Effector CD4-positive, alpha-beta T cell (primary cell): ENCODE measurements at places on chromosomes 7 and 10.
A peak's percentile ranks its signal among the peaks of the same experiment; 100 is the strongest.

DNA sequence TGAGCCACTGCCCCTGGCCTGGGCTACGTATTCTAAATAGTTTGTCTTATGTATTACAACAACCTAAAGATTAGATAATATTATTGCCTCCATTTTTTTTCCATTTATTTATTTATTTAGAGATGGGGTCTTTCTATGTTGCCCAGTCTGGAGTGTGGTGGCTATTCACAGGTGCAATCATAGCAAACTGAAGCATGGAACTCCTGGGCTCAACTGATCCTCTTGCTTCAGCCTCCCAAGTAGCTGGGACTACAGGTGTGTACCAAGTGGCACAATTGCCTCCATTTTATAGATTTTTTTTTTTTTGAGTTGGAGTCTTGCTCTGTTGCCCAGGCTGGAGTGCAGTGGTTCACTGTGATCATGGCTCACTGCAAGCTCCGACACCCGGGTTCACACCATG, 6.5 kb upstream of the TRA2A start:
- DNase-seq: no peak

DNA sequence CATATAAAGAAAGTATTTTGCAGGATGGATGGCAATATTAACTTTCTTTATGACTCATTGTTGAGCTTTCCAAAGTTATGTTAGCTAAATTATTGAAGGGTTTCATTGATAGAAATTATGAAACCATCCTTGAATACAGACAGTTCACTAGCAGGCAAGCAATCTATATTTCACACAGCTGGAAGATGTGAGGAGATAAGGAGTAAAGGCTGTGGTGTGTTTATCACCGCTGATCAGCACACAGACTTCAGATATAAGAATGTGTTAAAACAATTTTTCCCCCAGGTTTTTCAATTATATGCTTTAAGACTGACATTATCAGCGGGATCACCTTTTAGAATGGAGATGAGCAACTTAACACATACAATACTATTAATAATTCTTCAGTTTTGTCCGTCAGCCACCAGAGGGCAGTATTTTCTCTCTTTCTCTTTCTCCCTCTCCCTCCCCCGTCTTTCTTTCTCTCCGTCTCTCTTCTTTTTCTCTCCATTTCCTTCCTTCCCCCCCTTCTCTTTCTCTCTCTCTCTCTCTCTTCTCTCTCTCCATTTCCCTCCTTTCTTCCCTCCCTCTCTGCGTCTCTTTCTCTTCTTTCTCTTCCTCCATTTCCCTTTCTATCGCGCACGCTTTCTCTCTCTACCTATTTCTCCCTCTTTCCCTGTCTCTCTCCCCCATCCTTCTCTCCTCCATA, 62.9 kb upstream of the FAM171A1 start:
- peak; percentile 19 for DNase-seq

GRCh38 chr10:92356041-92356440, 65.1 kb downstream of the MARCHF5 start:
- DNase-seq: no peak

- DNase-seq: peak; percentile 0
Measured at GRCh38 chr7:1847260-1848001, 177.4 kb downstream of the ELFN1 start.

GRCh38 chr7:26398427-26398755, 106.7 kb downstream of the SNX10 start:
- DNase-seq: no peak

DNA sequence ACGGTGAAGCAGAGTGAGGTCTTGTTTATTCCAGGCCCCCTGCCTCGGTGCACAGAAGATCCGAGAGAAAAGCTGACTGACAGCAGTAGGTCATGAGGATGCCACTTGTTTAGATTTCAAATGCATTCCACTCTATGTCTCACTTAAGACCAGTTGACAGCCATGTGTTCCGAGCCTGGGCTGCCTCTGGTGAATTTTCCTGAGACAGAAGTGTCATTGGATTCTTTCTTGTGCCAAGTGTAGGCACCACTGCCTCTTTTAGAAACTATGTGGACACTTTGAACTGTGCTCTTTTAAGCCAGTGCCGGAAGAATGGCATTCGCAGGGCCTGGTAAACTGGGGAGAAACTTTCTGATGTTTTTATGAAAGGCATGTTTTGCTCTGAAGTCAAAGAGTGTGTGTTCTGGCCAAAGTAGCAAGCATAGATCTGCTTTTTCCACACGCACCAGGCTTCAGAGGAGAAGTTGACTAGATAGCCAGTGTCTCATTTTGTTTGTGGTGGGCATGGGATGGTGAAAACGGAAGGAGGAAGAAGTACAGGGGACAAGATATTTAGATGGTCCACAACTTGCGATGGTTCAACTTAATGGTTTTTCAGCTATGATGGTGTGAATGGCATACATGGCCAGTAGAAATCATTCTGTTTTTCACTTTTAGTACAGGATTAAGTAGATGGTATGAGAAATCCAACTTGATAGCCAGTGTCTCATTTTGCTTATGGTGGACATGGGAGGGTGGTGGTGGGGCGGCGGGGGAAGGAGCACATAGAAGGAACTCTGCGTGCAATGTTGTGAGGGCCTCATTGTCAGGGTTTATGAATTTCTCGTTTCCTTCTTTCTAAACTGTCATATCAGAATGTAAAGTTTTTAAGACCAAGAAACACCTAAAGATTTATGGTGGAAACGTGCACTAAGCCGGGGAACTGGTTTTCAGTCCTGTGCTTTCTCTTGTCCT, 41.5 kb downstream of the CYP17A1 start:
- no peak for DNase-seq

DNA sequence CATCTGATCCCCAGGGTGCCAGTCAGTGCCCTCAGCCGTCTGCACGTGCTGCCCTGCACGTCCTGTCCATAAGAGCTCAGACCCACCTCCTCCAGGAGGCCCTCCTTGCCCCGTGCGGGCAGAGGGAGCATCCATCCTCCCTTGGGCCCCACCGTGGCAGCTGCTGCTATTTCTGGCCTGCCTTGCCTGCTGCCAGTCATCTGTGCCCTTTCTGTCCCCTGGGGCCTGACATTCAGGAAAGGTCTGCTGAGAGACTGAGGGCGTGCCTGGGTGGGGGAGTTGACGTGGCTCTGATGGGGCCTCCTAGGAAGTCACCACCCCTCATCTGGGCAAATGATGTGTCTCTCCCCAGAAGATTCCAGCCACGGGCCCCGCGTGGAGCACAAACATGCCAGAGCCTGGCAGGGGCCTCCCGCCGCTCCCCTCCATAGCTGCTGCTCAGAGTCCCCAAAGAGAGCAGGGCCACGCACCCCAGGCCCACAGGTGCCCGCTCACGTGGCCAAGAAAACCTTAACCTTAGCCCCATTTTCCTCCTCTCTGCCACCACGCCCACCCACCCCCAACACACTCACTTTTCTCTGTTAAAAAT, 21.8 kb downstream of the DPYSL4 start:
- no peak for DNase-seq

- DNase-seq: no peak
Measured at GRCh38 chr7:74299401-74299800, 10.2 kb downstream of the CLIP2 start.

DNA sequence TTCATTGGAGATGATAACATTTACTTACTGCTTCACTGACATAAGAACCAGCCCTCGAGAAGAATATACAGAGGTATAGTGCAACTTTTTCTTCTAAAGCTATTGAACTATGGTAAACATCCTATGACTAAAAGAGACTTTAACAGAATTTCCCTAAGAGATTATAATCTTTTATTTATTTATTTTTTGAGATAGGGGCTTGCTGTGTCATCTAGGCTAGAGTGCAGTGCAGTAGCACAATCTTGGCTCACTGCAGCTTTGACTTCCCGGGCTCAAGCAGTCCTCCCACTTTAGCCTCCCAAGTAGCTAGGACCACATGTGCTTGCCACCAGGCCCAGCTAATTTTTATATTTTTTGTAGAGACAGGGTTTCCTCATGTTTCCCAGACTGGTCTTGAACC, 258.5 kb upstream of the FERD3L start:
- no peak for DNase-seq

- no peak for DNase-seq
Measured at GRCh38 chr7:133959505-133959904, 167.6 kb upstream of the LRGUK start.

GRCh38 chr7:45892407-45893035, 4.2 kb downstream of the IGFBP1 start:
- DNase-seq: no peak

- DNase-seq: no peak
Measured at GRCh38 chr10:77664696-77665095, 27.1 kb upstream of the KCNMA1 start.

- DNase-seq: no peak
Measured at GRCh38 chr10:101670635-101671034, 24.3 kb downstream of the FBXW4 start.

DNA sequence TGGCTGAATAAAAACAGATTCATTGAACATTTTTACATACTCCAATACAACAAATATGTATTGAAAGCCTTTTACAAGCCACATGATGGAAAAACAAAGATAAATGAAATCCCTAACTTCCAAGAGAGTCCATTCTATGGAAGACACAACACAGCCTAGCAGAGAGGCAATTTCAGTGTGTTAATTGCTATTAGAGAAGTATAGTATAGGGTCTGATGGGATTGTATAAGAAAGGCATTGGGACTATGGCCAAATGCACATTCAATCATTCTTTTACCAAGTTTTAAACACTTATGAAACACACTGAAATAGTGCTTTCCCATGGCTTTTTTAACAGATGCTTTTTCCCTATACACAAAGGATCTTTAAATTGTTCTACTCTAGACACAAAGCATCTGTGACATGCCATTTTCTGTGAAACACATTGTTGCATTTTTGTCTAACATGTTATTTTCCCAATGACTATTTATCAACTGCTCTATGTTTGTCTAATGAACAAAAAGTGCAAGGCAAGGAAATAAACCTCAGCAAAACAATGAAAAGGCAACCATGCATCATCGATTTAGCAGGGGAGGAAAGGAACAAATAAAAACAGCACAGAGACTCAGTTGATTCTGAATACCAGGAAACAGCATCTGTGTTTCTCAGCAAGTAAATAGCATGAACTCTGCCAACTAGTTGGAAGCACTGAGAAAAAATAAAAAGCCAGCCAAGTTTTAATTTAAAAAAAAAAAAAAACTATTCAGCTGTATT, 42.4 kb upstream of the PHYHIPL start:
- DNase-seq: no peak

DNA sequence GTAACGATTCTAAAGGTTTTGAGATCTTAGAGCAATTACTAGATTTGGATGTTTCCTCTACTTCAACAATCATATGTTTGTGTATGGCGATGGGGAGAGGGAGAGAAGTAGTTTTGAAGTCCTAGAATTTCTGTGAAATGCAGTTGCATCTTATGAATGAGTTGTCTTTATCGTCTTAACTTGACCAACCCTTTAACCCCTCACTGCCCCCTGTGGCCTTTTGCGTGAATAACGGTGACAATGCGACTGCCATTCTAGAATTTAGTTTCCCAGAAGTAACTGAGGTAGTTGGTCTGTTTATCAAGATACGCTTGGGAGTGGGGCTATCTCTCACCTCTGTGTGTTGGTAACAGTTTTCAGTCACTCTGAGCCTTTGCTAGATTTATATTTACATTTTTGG, 204.6 kb downstream of the HDAC9 start:
- DNase-seq: no peak

GRCh38 chr7:117071551-117071950, 118.2 kb downstream of the ST7 start:
- DNase-seq: no peak

DNA sequence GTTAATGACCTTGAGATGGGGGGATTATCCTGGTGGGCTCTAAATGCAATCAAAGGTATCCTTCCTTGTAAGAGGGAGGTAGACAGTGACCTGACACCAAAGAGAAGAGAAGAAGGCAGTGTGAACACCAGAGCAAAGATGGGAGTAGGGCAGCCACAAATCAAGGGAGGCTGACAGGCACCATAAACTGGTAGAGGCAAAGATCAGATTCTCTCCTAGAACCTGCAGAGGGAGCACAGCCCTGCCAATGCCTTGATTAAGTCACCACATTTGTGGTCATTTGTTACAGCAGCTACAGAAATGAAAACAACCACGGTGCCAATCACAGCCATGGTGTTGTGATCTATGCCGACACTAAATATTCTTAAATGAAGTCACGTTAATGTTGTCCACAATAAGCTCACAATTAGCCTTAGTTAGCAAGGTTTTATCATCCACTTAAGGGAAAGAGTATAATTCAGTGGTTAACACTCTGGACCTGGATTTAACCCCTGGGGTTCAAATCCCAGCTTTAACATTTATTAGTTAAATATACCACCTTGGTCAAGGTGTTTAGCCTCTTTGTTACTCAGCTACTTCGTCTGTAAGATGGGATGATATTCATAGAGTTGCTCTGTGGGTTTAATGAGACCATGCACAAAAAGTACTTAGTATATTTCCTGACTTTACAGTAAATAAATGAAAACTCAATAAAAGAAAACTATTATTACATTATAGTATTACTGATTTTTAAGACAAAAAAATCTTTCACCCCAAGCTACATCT, 70.8 kb downstream of the SGMS1 start:
- DNase-seq: no peak

- no peak for DNase-seq
Measured at GRCh38 chr7:51138123-51139085, 178.2 kb downstream of the COBL start.

DNA sequence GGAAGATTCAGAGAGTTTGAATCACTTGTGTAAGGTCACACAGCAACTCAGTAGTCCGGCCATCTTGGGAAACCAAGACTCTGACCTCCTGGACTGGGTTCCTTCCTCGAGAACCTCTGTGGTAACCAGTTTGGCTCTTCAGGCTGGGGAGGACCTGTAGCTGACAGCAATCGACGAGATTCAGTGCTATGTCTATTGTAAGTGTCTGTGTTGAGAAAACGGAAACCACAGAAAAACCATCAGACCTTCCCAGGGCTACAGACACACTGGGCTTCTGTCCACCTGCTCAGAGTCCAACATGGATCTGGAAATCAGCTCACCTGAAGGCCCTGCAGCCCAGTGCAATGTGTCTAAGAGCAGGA, 403.7 kb downstream of the RPS24 start:
- DNase-seq: no peak

DNA sequence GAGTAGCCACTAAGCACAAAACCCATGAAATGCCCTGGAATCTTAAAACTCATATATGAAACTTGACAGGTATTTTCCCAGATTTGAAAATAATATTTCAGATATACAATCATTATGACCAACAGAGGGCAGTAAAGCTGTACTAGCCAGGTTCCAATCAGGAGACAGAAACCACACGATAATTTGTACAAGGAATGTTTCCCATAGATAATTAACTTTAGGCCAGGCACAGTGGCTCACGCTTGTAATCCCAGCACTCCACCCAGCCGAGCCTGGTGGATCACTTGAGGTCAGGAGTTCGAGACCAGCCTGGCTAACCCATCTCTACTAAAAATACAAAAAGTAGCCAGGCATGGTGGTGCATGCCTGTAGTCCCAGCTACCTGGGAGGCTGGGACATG, 31.0 kb upstream of the NUB1 start:
- no peak for DNase-seq
